ENCODE measurements at places on chromosomes 5 and 9. TPM values are rescaled to one million over a fixed set of nuclear protein-coding genes. Genes with fewer than 3 reads are reported as not detected.

The GPR151 gene
- not detected for total RNA-seq

The FABP6 gene
- not detected for total RNA-seq

The GFI1B gene
- not detected for total RNA-seq

The FOXD4L5 gene
- 0.67 TPM for total RNA-seq

DNA sequence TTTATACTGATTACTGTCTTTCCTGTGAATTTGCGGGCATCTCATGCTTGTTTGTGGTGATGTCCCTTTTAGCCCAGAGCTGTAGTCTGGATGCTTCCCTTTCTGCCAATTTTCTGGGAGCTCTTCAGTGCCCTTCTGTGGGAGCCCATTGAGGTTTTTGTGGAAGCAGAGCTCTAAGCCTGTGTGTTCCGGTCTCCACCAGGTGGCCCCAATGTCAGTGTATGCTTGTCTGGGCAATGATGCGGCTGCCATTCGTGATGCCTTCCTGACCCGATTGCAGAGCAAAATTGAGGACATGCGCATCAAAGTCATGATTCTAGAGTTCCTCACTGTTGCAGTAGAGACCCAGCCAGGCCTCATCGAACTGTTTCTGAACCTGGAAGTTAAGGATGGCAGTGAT lies 35.1 kb downstream of the SH3GLB2 start:
- no peak for DNase-seq

DNA sequence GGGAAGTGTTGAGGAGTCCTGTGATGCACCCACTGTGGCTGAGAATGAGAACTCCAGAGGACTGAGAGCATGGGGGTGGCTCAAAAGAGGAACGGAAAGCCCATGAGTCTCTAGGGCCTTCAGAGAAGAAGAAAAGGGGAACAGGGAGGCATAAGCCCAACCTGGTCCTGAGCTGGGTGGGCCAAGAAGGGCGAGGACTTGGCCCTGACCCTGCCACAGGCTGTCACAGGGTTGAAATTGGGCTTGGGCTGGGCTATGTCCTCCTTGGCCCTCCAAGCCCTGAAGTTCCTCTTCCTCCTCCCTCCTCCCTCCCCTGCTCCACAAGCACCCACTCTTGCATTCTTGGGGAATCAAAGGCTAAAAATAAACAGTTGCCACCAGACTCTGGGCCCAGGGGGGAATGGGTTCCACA lies 49.3 kb upstream of the PPARGC1B start:
- DNase-seq, result no peak

DNA sequence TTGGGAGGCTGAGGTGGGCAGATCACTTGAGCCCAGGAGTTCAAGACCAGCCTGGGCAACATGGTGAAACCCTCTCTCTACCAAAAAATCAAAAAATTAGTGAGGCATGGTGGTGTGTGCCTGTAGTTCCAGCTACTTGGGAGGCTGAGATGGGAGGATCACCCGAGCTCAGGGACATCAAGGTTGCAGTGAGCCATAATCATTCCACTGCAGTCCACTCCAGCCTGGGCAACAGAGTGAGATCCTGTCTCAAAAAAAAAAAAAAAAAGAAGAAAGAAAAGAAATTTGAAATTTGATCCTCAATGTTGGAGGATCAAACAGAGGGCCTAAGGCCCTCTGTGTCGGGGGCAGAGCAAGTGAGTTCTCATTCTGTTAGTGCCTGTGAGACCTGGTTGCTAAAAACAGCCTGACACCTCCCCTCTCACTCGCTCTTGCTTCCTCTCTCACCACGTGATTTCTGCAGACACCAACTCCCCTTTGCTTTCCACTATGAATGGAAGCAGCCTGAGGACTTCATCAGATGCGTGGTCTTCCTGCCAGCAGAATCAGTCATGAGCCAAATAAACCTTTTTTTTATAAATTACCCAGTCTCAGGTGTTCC lies 8.4 kb upstream of the GOLPH3 start:
- no peak for DNase-seq

DNA sequence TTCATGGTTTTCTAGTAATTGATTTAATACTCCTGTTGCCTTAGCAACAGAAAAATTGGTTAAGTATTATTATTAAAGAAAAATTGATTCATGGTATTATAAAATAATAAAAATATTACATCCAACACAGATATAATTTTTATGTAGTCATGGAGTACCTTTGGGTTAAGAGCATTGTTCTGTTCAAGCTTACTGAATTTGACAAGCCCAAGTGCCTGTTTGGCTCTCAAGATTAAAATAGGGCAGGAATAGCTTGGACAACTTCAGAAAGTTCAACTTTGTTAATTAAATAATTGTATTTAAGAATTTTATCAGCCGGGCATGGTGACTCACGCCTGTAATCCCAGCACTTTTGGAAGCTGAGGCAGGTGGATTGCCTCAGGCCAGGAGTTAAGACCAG lies 82.0 kb downstream of the NIPBL start:
- no peak for DNase-seq

DNA sequence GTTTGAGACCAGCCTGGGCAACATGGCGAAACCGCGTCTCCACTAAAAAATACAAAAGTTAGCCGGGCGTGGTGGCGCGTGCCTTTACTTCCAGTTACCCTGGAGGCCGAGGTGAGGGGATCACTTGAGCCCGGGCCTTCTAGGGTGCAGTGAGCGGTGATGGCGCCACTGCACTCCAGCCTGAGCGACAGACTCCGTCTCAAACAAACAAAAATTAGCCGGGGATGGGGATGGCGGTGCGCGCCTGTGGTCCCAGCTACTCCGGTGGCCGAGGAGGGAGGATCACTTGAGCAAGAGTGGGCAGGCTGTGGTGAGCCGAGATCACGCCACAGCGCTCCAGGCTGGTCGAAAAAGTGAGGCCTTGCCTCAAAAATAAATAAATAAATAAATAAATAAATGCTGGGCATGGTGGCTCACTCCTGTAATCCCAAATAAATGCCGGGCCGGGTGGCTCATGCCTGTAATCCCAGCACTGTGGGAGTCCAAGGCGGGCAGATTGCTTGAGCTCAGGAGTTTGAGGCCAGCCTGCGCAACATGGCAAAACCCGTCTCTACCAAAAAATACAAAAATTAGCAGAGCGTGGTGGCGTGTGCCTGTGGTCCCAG lies 16.0 kb upstream of the NSD1 start:
- DNase-seq, result no peak

GRCh38 chr5:92553326-92553725 lies 1027.7 kb downstream of the NR2F1-AS1 start:
- DNase-seq, result no peak

GRCh38 chr9:79477955-79478771 lies 93.6 kb upstream of the TLE4 start:
- DNase-seq, result peak; percentile 16

- DNase-seq, result no peak
These were observed 13.4 kb downstream of the NFIB start for GRCh38 chr9:14300588-14300987.

GRCh38 chr5:161713042-161713441 lies 27.5 kb downstream of the GABRA6 start:
- no peak for DNase-seq
